ENCODE measurements at places on chromosomes 13 and 19.
A peak's percentile ranks its signal among the peaks of the same experiment; 100 is the strongest.

- no peak for DNase-seq
These were observed 66.0 kb upstream of the ZNF527 start for GRCh38 chr19:37304884-37305255.

DNA sequence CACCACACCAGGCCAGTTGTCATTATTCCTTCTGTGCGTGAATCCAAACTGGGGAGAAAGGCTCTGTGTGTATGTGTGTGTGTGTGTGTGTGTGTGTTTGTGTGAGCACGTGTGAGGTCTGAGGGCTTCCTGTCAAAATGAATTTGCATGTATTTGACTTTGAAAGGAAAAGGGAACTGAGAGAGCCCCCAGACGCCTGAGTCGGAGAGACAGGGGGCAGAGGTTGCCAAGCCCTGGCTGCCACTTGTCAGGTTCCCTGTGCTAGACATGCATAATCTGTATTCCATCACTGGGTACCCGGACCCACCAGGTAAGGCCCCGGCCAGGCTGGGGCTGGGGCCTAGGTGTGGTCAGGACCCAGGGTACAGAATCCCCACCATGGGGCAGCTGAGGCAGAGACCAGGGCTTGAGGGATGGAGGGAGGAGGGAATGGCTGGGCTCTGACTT, at the start of gene CLEC17A:
CLEC17A (plus strand) TSS at position 191 of the 447 bp plus-strand sequence; CDS start at position 268, 77 bp downstream.
- no peak for DNase-seq

DNA sequence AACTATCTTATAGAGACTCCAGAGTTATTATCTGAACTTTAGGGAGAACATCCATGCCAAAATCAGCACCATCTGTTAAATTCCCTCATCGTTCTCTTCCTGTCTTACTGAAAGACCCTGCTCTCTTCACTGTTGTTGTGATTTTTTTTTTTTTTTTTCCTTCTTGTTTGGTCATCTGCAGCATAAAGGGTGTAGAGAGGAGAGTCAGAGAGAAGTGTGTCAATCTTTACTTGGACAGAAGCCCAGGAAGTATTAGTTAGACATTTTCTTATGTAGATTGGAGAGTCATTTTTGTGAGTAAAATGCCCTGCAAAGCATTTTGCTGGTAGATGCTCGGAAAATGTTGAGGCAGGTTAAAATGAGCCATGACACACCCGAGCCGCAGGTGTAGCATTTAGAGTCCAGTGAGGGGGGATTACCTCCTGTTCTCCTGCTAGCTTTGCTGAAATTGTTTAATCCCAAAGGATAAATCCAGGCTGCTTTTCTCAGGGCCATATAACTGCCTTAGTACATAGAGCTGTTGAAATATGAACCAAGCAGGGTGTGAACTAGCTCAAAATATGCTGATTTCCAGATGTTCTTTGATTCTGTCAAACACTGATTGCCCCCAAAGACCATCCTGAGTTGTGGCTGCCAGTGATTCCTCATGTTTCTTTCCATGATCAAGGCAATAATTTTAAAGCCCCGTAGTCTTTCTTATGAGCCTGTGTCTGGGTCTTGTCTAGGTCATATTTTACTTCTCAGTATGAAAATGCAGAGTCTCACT, 143.5 kb downstream of the DCT start:
- no peak for DNase-seq

DNA sequence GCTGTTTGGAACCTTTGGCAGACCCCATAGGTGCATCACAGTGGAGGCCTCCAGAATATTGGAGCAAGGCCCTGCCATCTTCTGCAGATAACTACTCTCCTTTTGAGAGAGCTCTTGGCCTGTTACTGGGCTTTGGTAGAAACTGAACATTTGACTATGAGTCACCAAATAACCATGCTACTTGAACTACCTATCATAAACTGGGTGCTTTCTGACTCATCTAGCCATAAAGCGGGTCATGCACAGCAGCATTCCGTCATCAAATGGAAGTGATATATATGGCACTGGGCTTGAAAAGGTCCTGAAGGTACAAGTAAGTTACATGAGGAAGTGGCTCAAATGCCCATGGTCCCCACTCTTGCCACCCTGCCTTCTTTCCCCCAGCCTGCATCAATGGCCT, 782.5 kb upstream of the SLITRK6 start:
- no peak for DNase-seq

- DNase-seq = no peak
These were observed 52.4 kb upstream of the SPATA13 start for GRCh38 chr13:24107955-24108614.

DNA sequence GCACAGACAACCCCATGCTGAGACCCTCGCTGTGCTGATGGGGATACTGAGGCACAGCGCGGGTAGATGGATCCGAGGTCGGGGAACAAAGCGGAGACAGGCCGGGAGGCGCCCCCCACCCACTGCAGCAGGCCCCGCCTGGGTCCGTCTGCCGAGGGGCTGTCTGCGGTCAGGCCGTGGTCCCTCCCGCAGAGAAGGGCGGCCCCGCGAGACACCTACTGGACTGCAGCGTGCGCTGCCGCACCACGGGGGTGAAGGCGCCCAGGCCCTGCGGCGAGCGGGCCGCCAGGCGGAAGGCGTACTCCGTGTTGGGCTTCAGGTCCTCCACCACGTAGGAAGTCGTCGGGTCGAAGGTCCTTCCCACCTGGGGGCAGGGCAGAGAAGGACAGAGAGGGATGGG, 101.9 kb downstream of the PTPRS start:
- DNase-seq = no peak

DNA sequence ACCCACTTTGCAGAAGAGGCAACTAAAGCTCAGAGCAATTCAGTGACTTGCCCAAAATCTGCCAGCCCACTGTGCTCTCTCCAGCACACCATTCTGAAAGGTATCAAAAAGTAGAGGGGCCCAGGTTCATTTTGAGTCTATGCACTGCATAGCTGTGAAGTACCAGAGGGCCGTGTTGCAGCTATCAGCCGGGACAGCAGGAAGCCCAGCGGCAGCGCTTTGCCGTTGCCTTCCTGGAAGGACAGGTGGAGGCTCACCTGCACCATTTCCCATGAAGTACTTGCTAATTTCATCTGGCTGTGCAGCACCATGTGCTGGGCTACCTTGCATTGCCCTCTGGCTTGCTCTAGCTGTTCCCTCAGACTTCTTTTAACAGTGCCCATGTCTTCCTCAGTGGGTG, 2.7 kb upstream of the SERPINE3 start:
- no peak for DNase-seq

GRCh38 chr19:46718157-46718933, 1.4 kb upstream of the PRKD2 start:
- DNase-seq = no peak

DNA sequence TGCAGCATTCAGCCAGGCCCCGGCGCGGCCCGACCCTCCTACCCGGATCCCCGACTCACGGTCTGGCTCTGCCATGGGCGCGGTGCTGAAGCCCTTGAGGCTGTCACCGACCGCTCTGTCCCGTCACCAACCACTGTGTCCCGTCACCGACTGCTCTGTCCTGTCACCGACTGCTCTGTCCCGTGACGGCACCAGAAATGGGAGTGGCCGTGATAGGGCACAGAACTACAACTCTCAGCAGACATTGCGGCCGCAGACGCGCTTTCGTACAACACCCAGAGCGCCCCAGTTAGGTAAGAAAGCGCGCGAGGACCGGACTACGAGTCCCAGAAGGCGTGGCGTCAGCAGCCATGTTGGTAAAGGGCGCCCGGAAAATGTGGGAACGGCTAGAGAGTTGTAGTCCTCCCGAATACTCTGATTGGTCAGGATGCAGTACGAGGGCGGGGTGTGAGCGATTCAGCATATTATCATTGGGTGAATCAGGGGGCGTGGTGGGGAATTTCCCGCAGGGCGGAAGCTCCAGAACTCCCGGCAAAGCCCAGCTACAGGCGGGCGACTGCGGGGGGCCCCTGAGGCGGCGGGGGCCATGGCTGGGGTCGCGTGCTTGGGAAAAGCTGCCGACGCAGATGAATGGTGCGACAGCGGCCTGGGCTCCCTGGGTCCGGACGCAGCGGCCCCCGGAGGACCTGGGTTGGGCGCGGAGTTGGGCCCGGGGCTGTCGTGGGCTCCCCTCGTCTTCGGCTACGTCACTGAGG, at the start of the genes NFKBIB and SIRT2:
NFKBIB (plus strand) TSS at position 523 of the 755 bp plus-strand sequence; CDS start at position 587, 64 bp downstream.
SIRT2 (minus strand) TSS at position 172 of the 755 bp plus-strand sequence; CDS start at position 75, 97 bp downstream.
- DNase-seq = peak; percentile 100

DNA sequence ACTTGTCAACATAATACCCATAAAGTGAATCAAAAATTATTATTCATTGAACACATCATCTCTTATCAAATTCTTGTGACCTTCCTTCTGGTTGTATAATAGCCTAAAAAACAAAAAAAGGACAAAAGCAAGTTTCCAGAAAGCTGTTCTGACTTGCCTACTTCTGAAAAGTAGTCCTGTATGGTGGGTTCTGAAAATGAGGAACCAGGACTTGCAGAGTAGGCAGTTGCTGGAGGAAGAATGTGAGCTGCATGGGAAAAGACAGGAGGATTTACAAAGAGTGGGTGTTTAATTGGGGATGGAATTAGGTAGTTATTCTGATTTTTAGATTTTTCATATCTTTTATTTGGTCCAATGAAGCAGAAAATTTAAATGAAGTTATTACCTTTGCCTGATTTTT, 56.7 kb downstream of the RCBTB2 start:
- no peak for DNase-seq

- DNase-seq = no peak
These were observed 159.2 kb downstream of the SLC7A1 start for GRCh38 chr13:29436291-29436690.

GRCh38 chr13:106846571-106847448, 278.9 kb upstream of the ARGLU1 start:
- no peak for DNase-seq

DNA sequence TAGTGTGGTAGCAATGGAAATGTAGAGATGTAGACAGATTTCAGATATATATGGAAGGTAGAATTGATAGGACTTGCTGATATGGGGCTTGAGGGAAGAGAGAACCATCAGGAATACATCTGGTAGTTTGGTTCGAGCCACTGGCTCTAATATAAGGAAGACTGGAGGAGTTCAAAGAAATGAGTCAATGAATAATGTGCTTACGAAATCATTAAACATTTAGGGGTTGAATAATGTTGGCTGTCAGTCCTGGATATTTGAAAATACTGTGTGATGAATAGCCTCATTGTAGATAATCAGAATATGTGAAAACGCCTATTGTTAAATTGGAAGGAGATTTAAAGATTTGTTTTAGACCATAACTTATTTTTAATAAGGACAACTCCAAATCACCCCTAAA, 21.6 kb downstream of the SGCG start:
- no peak for DNase-seq

GRCh38 chr13:46530084-46530935, 22.7 kb upstream of the LRCH1 start:
- DNase-seq = no peak

DNA sequence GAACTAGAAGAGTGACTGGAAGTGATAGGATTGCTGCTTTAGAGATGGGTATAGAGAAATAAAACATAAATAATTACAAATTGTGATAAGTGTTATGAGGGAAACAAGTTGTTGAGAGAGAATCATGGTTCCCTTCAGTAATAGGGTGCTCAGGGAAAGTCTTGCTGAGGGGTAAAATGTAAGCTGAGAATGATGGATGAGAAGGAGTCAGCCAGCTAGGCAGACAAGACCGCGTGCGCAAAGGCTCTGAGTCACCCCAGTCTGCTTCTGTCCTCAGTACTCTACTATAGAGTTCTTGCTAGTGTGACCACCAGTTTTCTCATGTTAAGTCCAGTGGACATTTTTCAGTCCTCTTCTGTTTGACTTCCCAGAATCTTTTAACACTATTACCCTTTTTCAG, 39.5 kb downstream of the PCCA start:
- DNase-seq = no peak

DNA sequence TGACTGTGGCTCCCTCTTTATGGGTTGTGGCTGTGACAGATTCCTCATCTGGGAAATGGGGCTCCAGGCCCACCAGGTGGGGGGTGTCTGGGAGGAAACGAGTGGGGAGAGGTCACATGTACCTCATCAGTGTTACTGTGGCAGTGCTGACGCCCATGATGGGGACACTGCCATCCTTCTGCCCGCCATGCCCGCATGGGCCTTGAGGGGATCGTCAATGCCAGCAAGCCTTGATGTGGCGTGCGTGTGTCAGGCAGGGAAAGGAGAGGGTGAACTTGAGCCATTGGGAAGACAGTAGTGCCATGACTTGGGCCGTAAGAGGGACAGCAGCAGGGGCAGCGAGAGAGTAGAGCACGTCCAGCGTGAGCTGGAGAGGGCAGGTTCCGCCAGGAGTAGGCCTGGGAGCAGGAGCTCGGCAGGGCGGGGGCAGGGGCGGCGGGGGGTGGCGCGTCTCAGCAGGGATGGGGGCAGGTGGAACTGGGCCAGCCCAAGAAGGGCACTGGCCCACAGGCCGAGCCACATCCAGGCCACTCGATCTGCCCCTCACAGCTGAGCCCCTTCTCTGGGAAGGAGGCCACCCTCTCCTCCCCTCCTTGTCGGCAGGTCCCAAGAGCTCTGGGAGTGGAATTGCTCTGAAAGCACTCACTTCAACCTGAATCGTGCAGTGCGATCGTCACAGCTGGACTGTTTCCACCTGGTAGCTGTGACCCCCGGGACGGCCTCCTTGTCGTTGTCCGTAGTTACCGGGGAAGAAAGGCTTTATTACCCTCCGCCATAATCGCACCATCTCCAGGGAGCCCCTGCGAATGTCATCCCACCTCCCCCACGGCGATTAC, 9.9 kb downstream of the KLHL26 start:
- no peak for DNase-seq

DNA sequence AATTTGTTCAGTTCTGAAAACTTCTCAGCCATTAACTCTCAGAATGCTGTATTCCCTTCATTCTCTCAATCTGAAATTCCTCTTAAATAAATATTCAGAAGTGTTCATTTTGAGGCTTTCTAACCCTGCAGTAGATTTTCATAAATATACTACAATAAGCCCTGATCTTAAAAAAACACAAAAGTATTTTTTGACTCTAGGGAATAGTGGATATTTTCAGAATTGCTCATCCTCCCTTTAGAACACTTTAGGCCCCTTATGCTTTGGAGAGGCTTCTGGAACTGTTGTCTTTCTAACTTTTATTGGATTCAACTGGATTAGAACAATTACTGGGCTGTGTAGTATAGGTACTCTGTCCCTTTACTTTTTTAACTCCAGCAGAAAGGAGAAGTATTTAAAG, 1662.6 kb upstream of the MIR17HG start:
- no peak for DNase-seq

GRCh38 chr19:6258812-6259311, 20.9 kb downstream of the MLLT1 start:
- DNase-seq = no peak

DNA sequence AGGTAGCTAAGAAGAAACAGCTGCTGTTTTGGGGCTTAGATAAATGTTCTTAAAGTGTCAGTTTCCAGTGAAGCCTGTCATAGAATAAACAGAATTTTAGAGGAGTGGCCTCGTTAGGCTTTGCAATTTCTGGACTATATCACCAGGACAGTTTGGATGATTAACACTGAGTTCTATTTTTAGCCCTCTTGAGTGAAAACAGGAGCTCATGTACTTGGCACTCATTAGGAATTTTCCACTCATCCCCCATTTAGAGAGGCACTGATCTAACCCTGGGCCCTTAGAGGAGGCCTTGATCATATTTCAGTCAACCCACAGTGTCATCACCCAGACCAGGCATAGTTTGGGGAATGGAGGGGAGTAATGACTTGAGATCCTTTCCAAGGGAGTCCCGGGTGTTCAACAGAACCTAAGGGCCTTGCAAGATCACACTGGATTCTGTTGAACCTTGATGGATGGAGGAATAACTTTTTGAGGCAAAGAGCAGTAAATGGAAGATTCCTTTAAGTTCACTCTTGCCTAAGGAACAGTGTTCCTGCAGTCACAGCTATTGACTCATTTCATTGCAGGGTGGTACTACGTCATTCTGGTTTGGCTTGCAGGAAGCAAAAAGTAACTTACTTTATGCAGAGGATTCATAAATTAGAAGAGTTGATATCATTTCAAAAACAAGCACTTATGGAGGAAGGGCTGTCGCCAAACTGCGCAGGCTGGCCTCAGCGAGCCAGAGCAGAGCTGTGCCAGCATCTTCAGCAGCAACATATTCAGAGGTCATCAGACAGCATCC, 160.2 kb downstream of the SLC7A1 start:
- DNase-seq = no peak

- no peak for DNase-seq
These were observed 21.7 kb downstream of the LILRB4 start for GRCh38 chr19:54684527-54684926.
